Cerebellum (tissue), 4 donors: ENCODE measurements at places on chromosomes 1 and 21. TPM values are rescaled to one million over a fixed set of nuclear protein-coding genes. Genes with fewer than 3 reads are reported as not detected.

Gene PTPRU
- total RNA-seq = 13.3 TPM

Gene LENEP
- 1.5 TPM for total RNA-seq

Gene CHIA
- total RNA-seq = not detected

DNA sequence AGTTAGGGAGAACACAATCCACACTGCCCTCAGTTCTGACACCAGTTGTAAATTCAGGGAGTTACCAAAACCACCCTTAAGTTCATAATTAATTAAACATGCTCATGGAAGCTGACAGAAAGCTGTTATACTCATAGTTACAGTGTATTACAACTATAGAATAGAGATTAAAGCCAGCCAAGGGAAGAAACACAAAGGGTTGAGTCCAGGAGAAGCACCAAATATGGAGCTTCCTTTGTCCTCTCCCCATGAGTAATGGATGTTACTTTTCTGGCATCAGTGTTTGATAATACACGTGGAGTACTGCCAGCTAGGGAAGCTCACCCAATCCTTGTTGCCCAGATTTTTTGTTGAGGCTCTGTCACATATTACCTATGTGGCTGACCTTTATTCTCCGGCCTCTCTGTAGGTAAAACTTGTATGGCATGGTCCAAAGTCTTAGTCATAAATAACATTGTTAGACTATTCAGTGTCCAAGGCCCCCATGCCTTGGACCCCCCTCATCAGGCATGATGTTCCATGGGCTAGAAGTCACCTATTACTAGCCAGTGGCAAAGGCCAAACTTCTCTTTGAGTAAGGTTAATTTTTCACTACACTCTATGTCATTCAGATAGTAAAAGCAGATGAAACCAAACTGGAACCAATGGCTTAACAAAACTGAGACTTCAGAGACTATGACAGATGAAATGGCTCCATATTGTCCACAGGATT lies 175.7 kb downstream of the GPR52 start:
- no peak for DNase-seq

DNA sequence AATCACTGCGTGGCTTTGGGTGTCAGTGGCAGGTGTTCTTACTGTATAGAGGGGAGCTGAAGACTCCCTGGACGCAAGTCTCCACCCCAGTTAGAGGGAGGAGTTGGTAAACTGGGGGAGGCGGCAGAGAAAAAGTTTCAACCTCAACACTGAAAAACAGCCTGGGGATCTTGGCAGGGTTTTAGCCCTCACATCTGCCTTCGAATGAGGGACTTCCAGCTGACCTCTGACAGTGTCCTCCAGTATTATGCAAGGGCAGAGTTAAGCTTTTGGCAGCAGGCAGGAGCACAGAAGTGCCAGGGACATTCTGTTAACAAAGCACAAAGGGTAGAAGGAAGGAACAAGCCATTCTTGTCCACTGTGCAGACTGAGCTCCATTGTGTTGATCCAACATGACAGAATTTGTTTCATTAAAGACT lies 41.2 kb upstream of the RAB4A start:
- DNase-seq = peak; percentile 13
